Neural progenitor cell (in vitro differentiated cells): ENCODE measurements at places on chromosomes 7 and 10. TPM values are rescaled to one million over a fixed set of nuclear protein-coding genes. Genes with fewer than 3 reads are reported as not detected.

DNA sequence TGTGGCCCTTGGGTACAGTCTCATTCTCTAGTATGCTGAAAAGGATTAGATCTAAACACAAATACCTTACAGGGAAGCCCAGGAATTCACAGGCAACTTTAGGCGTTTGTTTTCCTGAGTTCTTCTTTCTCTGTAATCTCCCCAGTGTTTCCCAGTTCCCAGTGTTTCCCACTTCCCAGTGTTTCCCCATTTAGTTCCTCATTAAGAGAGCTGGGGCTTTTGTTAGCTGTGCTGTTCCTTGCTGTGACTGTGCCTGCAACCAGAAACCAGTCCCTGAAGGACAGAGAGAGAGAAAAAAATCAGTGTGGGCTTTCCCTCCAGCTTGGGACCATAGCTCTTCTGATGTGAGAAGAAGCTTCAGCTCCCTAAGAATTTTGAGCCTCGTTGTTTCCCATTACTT, 802.9 kb upstream of the COBL start:
- DNase-seq, result peak; percentile 86

DNA sequence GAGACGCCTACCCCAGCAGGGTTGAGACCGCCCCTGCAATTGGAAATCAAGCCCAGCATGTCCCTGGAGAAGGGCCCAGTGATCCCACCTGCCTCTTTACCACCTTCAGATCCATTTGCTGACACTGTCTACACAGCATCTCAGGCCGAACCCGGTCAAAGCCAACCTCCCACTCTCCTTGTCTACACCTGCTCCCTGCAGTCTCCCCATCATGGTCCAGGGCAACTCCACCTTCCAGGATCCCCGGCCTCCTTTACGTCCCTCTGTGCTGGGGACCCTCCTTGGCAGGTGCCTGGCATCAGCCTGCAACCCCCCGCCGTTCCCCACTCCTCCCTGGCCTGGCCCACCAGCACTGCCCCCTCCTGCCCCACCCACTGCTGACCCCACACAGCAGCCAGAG, 227.2 kb downstream of the PAXIP1 start:
- no peak for DNase-seq

DNA sequence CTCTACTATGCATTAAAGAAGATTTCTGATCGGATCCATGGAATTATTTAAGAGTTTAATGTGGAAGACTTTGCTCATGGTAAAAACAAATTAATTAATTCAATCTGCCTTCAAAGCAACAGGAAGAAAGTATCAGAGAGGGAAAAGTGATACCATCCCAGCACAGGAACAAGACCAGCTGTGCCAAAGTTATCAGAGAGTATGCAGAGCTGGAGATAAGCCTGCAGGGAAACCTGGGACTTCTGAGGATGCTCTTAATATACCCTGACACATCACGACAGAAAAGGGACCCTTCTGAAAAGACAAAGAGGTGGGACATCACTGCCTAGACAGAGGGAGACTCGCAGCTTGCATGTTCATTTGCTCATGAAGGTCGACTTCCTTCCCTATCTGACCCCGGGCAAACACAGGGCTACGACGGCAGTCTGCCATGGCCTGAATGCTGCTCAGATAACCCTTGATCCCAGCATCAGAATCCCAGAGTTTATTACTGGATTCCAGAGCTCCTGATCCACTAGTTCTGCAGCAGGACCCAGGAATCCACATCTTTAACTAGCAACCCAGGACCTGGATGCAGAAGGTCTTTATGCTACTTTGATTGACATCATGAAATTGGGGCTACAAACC, 29.5 kb downstream of the FAM171A1 start:
- DNase-seq, result no peak

DNA sequence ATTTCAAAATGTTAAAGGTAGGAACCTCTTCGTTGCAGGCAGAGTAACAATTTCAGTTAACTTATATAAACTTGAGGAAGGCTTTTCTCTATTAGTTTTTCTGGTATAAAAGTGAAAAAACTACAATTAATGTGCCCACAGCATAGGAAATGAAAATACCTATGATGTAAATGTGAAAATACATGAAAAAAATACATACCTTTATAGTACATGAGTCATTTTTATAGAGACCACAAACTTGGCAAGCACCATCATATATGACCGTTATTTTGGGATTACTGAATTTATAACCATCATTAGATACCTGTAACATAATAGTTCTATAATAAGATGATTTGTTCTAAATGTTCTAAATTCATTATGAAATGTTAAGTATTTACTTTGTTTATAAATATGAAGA, 42.7 kb downstream of the VWDE start:
- DNase-seq, result no peak

DNA sequence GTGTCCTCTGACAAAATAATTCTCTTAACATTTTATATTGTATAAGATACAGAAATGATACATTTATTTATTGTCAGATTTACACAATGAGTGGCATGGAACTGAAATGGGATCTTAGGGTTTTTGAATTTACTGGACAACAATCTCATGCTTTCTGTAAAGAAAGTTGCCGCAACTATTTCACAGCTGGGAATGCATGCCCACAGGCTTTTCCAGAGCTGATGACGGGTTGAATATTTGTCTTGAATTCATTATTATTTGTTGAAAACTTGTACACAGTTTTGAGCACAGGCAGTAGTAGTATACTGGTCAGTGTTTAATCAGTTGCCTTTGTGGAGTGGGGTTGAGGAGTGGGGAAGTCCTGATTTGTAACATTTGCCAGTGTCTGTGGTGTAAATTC, 20.5 kb upstream of the MRC1 start:
- no peak for DNase-seq

GRCh38 chr10:98644466-98644865, 197.7 kb upstream of the HPS1 start:
- DNase-seq, result no peak

- no peak for DNase-seq
Measured at GRCh38 chr7:102469972-102470825, 5.4 kb downstream of the LRWD1 start.

- DNase-seq, result peak; percentile 53
Measured at GRCh38 chr7:92781117-92781720, 55.2 kb downstream of the CDK6 start.

GRCh38 chr7:14834456-14834855, 68.1 kb downstream of the DGKB start:
- DNase-seq, result no peak

GRCh38 chr7:3083350-3083749, 39.7 kb upstream of the CARD11 start:
- no peak for DNase-seq

The ARMC3 gene
- total RNA-seq, result 0.46 and 14.6 TPM in 2 replicates

The TRPV5 gene
- total RNA-seq, result not detected in 2 replicates

The C10orf95 gene
- total RNA-seq, result not detected in 2 replicates

The ATP6V0A4 gene
- 0.36 TPM in 1 of 2 replicates, not detected in the other for total RNA-seq

The COL13A1 gene
- total RNA-seq, result 1.3 and 9.5 TPM in 2 replicates
